ENCODE measurements at places on chromosomes 5 and 9.

DNA sequence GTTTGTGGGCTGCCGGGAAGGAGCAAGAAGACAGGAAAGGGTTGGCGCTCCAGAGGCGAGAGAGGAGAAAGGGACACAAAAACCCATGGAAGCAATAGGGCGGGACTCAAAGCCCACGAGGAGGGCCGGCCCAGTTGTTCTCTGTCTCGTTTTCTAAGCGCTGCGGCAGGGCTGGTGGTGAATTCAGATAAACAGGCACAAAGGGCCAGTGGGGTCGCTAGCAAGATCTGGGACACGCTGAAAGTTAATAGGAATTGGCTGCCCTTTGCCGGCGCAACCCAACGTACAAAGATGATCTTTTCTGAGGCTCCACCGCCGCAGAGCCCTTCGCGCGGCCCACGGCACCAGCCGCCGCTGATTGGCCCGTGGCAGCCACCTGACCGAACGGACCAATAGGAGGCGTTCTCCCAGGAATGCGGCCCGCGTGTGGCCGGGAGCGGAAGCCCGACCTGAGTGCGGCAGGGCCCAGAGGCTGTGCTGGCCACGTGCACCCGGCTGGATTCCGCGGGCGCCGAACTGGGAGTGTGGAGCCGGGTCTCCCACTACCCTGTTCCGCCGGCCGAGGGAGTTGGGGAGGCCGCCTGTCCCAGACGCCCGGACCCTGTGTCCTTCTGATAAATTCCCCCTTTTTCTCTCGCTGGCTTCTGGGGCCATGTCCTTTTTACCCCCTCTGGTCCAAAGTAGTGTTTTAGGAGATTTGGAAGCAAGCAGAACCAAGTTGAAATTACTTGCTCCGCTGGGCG is 16.8 kb upstream of the NSD1 start:
- peak; percentile 72 for DNase-seq

- DNase-seq = no peak
These were observed 275.6 kb upstream of the SLC30A5 start for GRCh38 chr5:68818057-68818695.

DNA sequence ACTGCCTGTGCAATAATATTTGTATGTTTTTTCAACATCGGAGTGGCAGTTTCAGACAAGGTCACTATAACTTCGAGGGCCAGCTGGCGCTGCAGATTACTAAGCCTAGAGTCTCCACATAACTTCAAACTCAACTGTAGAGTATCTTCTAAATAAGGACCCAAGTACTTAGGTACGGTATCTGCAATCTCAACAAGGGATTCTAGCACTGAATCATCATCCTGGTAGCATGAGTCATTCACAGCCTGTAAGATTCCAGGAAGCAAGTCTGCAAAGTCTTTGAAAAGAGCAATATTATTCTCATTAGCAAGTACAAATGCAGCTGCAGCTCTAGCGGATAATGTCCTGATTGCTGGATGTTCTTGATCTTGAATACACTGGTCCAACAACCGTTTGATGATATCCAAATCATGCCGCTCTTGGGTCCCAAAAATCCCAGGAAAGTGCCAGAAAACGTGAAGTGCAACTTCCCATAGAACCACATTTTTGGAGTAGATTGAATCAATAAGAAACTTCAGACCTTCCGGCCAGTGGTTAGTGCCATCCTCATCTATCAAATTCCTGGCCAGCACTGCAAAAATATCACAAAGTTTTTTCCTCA is 654 bp downstream of the RANBP6 start:
- no peak for DNase-seq

- DNase-seq = no peak
These were observed 31.3 kb downstream of the IRX4 start for GRCh38 chr5:1851290-1851934.

GRCh38 chr5:83895860-83896259 is 175.2 kb upstream of the HAPLN1 start:
- no peak for DNase-seq

DNA sequence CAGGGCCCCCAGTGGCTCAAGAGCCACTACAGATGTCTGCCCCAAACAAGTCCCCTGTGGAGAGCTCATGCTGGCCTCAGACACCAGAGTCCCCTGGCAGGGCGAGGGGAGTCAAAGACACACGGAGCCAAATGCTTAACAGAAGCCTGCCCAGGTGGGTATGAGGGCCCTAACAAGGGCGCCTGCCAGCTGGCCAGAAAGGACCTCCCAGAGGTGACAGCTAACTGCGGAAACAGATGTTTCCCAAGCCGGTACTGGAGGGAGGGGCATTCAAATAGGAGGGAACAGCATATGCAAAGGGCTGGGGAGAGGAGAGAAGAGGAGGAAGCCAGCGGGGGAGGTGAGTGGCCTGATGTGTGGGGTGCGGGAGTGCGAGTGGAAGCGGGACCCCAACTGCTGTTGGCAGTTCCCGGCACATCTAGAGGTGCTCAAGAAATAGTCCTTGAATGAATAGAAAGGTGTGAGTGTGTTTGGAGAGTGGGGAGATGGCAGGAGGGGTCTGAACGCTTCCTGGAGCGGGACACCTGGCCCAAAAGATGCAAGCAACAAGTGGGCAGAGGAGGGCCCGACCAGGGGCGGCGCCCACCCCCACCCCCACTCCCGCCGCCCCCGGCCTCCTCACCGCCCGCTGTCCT is 824 bp downstream of the MXD3 start:
- DNase-seq = no peak

GRCh38 chr9:107737987-107738743 is 248.6 kb upstream of the KLF4 start:
- no peak for DNase-seq

DNA sequence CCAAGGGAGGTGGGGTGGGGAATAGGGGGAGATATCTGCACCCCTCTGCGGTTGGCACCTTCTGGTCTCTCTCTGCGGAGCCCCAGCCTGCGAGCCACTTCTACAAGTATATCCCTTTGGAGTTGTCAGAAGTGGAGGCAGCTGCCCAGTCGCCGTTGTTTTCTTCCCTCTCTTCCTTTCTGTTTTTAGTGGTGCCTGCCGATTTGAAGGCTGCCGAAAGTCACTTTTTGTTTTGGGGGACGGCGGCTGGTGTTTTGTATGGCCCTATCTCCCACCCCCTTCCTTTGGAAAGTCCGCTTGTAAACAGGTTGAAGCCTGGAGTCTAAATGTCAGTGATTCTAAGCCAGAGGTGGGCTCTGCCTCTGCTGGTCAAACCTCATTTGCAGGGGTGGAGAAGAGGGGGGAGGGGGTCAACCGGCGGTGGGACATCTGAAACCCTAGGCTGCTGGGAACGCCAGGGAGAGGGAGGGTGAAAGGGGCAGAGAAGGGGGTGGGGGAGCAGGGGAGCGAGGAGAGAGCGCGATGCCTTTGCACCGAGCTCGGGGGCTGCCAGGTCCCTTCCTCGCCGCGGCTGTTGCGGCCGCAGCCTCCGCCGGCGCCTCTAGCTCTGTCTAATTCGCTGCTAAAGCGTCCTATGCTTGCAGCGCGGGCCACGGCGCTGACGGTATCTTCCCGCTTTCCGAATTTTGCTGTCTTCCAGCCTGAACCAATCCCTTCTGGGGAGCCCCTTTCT is at the start of gene FGF10:
FGF10 (minus strand) TSS at position 331 of the 733 bp plus-strand sequence. CDS start 738 bp downstream, outside the sequence.
- DNase-seq = no peak

GRCh38 chr5:128681096-128681495 is 143.1 kb upstream of the FBN2 start:
- DNase-seq = no peak

GRCh38 chr9:110241260-110241857 is 14.9 kb downstream of the TXN start:
- DNase-seq = no peak

Measured in activated effector memory CD4-positive, alpha-beta T cell treated with Interleukin-2 at 50 U/mL for 16 hours (primary cell).